ENCODE measurements at places on chromosomes 4 and X.

- no peak for DNase-seq
Measured at GRCh38 chr4:164948975-164949374, 28.5 kb downstream of the TRIM61 start.

DNA sequence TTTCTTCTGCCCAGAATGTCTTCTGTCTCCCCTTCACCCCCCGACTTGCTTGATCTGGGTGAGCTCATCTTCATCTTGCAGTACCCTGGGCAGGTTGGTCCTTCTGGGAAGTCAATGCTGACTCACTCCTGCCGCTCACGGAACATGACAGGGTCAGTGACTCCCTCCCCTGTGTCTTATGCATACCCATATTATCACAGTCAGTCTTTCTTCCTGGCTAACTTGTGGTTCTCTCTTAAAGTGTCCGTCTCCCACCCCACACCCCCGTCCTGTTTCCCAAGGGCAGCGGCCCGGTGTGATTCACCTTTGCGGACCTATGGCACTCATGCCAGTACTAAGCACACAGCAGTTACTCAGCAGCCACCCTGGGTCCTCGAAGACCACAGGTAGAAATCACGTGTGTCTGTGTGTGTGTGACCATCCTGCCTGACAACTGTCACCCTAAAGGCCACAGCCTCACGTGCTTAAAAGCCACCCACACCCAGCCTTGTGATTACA lies 17.7 kb downstream of the IQSEC2 start:
- DNase-seq = peak; percentile 92

DNA sequence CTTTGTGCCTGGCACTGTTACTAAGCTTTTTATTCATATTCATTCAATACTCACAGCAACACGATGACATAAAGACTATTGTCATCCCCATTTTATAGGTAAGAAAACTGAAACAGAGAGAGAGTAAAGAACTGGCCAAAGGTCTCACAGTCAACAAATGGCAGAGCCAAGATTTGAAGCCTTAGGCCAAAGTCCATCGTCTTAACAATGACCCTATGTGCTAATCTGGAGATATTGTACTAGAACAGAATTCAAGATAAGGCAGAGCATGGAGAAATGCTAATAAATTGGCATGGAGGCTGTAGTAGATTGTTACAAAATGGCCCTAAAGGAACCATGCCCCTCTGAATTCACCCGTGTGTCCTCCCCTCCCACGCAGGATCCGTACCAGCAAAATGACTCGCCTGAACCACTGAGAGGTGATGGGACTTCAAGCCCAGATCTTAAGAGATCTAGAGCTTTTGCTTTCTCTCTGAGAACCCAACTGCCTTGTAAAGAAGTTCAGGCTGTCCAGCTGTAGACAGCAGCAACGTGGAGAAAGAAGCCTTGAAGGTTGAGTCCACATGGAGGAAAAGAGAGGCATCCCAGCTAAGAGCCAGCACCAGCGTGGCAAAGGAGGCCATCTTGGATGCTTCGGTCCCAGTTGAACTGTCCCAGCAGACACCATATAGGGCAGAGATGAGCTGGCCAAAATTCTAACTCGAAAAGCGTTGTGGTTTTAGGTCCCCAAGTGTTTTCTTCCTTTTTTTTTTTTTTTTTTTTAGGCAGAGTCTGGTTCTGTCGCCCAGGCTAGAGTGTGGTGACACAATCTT lies 52.8 kb upstream of the RBM47 start:
- no peak for DNase-seq

- no peak for DNase-seq
Measured at GRCh38 chr4:8171984-8172924, 13.6 kb upstream of the ABLIM2 start.

DNA sequence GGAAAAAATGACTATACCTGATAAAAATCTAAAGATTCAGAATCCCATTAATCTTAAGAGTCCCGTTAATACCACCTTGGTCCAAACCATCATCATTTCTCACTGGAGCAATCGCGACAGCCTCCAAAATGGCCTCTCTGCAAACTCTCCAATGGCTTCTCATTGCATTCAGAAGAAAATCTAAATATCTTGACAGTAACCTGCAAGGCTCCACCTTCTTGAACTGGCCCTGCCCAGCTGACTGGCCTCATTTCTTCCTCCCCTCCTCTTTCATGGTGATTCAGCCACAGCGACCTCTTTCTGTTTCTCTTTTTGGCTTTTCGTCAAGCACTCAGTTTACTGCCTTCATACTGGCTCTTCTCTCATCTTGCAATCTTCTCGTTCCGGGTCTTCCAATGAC lies 56.2 kb upstream of the GPRIN3 start:
- no peak for DNase-seq

- DNase-seq = peak; percentile 52
Measured at GRCh38 chr4:155745984-155746383, 12.8 kb upstream of the GUCY1B1 start.

DNA sequence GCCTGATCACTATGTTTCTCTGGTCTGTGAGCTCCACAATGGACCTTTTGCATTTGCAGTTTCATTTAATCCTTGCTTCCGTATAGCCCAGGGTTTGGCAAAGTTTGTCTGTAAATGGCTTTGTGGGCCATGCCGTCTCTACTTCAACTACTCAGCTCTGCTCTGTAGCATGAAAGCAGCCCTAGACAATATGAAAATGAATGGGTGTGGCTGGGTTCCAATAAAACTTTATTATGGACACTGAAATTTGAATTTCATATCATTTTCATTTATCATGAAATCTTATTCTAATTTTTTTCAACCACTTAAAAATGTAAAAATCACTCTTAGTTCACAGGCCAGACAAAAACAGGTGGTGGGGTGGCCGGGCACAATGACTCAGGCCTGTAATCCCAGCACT lies 41.5 kb downstream of the ACE2 start:
- no peak for DNase-seq

DNA sequence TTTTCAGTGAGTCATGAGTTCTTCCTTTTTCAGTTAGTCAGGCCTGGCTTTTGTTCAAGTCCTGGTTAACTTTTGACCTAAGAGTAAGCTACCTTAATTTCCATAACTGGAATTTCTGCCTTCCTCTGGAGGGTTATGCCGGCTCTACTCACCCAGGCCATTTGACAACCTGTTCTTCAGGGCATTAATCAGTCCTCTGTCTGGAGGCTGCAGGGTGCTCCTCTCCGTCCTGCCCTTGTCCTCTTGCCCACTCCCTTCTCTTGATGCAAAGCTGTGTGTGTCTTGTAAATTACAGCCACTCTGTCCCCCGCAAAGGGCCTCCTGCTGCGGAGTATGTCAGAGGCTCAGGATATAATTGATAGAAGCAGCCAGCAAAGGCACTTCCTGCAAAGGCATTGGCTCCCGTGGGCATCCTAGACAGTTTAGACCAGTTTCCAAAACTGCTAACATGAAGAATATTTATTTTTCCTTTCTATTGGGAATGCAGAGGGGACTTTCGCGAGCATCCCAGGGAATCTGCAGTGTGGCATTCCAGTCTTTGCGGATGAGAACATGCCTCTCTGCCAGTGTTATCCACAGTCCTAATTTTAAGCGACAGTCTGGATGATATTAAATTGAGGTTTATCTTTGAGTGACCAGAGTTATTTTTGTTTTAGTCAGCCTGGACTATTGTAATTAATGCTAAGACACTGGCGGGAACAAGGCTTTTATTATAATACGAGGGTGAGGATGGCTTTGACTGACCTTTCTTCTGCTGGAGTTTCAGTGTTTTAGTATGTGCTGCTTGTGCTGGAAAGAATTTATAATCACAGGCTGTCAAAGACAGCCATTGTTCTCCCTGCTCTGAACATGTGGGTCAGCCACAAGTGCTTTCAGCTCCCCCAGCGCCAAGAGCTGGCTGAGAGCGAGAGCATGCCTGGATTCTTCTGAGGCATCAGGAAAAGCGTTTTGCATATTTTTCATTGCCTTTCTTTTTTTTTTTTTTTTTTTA lies 74.2 kb downstream of the LIMCH1 start:
- peak; percentile 92 for DNase-seq

DNA sequence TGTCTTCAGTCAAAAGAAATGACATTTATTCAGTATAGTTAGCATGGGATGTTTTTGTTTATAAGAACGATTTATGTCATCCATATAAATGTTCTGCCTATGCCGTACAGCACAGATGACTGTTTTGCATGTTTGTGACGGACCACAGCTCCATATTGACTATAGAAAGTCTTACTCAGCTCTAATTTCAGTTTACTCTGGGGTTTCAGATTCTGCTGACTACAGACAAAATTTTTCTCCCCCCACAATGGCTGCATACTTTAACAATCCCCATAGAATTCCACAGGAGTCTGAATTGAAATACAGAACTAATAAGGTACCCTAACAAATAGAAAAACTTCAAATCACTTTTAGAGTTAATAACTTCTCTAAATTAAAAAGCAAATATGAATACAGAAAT lies 191.0 kb downstream of the SCFD2 start:
- no peak for DNase-seq

DNA sequence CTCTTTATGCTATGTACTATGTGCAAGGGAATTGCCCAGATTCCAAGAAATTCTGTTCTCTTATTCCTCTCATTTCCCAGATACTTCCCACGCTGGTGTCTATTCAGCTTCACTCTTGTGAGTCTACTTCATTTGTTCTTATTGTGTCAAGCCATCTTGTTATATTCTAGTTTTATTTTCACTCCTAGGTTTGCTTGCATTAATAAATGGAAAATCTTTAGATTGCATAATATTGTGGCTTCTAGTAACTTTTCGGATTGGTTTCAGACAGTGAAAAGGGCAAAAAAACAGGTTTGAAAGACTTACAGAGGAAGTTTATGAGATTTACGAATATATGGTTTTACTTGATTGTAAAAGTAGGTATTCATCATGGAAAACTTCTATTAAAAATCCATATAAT lies 128.4 kb downstream of the BTC start:
- no peak for DNase-seq

- peak; percentile 64 for DNase-seq
Measured at GRCh38 chrX:150035531-150035930, 97.2 kb upstream of the EOLA2 start.

DNA sequence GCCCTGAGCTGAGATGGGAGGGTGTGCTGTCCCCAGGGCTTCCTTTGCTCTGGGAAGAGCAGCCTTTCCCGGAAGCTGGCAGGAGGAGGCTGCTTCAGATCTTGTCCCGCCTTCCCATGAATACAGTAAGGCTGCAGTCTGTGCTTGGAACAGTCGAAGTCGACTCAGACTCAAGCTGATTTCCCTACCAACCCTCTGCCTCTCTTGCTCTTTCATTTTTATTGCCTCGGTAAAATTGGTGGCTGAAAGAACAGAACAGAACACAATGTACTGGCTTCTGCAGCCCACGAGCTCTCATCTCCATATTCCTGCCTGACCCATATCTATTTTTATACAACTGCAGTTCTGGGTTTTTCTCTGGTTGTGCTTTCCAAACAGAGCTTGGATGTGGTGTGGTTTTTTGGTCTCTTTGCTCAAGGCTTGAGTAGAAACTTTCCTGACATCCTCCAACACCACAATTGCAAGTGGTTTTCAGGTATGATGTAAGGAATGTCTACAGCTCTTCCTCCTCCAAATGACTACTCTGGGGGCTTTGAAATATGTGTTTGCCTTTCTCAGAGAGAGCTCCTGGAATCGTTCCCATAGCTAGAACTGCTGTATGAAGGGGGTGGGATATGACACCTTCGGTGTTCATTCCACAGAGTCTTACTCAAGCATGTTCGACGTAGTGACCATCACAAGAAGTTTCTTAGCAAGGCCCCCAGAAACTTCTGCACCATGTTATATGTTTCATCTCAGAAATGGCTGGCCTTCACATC lies 61.3 kb downstream of the ENPP6 start:
- no peak for DNase-seq

GRCh38 chr4:139643042-139643895 lies 22.4 kb upstream of the MGST2 start:
- DNase-seq = no peak

DNA sequence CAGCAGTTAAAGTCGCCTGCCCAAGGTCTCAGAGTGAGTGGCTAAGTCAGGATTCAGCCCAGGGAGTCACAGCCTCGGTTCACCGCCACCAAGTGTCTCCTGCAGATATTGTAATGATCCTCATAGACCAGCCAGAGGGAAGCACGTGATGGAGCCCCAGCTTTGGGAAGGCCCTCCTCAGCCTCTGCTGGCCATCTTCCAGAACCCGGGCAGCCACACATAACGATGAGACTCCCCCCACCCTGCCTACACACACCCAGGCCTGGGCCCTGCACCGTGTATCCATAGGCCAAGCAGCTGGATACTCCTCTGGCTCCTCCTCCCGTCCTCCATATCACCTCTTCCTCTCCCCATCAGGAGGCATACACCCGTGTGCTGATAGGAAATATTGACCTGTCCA lies 19.6 kb upstream of the SASH3 start:
- no peak for DNase-seq

DNA sequence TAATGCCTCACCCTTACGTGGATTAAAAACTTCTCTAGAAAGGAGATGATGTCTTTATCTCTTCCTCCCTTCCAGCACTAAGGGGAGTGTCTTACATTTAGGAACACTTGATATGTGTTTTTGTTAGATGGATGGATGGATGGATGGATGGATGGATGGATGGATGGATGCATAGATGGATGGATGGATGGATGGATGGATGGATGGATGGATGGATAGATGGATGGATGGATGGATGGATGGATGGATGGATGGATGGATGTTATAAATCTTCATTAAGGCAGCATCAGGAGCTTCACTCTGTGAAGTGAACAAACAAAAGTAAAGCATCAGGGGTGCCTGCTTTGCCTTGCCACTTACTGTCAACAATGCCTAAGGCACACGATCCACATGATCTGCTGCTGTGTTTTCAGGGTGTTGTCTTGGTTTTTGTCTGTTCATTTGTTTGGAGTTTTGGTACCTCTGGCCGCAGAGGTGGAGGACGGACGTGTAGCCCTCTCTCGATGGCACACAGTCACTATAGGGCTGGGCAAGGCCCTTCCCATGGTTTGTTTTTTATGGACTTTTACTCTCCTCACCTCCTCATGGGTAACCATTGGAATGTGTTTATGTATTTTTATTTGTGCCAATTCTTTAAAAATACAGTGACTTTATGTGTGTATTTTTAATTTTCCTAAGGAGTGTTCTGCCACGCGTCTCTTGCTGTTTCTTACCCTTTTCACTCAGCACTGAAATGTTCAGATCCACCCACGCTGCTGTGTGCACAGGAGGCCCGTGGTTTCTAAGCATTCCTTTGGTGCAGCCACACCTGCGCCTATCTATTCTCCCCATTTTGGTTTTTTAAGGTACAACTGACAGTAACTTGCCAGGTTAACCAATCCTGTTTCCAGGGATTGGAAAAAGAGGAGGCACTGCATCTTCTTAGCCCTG lies 91.8 kb upstream of the ENPP6 start:
- DNase-seq = no peak

GRCh38 chr4:38243388-38244053 lies 283.3 kb downstream of the PTTG2 start:
- DNase-seq = no peak

GRCh38 chr4:98890702-98891455 lies 38.1 kb downstream of the EIF4E start:
- DNase-seq = no peak

- no peak for DNase-seq
Measured at GRCh38 chr4:78754872-78755271, 21.3 kb upstream of the BMP2K start.

GRCh38 chr4:155190099-155190498 lies 18.3 kb upstream of the NPY2R start:
- no peak for DNase-seq
